ENCODE measurements at places on chromosomes 2 and 18.

GRCh38 chr2:2050446-2050845 is 280.6 kb downstream of the MYT1L start:
- DNase-seq, result no peak

DNA sequence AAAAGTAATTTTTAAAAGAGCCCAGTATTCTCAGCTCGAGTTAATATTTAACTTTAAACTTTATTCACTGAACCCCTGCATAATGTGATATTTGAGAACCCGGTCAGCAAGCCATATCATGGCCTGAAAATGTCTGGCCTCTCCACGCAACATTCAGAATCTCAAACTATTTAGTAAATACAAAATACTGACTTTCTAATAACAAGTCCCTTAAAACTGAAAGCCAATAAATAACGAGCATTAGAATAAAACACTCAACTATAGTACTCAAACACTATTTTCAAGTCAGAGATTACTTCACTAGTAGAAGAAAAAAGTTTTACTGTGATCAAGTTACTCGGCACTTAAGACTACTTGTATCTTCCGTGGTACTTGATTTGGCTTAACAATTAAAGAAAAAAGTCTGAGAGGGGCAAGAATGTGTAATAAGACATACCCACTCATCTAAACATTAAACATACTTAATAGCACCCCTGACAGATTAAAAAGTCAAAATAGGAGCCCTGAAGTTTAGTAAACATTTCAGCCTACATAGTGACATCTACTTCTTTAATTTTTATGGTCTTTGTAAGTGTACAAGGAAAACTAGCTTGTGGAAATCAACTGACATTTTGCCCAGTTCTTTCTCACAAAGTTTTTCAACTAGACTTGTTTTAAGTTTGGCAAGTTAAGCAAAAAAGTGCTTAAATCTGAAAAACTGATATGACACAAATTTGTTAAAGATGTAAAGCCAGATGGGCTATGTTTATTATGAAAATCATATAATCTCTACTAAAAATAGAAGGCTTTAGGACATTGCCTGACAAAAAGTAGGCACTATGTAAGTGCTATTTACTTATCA is 38.2 kb downstream of the RTN4 start:
- DNase-seq, result no peak

DNA sequence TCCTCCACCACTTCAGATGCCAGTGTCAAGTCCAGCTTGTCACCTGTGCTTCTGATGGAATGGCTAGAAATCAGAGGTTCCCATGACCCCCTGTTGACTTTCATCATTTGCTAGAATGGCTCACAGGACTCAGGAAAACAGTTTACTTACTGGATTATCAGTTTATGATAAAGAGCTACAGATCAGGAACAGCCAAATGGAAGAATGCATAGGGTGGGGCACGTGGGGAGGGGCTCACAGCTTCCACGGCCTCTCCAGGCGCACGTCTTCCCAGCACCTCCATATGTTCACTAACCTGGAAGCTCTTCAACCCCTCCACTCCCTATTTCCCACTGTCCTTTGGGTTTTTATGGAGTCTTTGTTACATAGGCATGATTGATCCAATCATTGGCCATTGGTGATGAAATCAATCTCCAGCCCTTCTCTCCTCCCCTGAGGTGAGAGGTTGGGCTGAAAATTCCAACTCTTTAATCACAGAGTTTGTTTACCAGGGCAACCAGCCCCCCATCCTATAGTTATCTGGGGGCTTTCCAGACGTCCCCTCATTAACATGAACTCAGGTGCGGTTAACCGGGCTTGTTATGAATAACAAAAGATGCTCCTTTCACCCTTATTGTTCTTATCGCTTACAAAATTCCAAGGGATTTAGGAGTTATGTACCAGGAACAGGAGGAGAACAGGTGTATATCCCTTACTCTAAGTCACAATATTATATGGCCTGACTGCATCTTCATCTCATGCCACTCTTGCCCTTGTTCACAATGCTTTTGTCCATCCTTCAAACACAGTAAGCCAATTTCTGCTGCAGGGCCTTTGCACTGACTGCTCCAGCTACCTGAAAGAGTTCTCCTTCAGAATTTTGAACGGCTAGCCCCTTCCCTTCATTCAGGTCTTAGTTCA is 35.2 kb downstream of the ANXA4 start:
- DNase-seq, result no peak

- no peak for DNase-seq
These were observed 387.2 kb downstream of the SOX11 start for GRCh38 chr2:6079405-6079804.

DNA sequence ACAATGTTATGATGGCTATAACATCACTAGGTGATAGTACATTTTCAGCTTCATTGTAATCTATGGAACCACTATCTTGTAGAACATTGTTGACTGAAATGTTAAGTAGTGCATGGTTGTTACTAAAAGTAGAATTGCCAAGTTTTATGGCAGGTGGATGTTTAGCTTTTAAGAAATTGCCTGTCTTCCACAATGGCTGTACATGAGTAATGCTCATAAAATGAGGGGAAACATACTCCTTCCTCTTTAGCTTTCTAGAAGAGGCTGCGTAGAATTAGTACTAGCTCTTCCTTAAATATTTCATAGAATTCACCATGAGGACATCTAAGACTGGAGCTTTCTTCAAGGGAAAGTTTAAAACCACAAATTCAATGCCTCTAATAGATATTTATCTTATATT is 161.0 kb downstream of the TPGS2 start:
- no peak for DNase-seq

- DNase-seq, result no peak
These were observed 144.7 kb downstream of the CAPN13 start for GRCh38 chr2:30662268-30663131.

DNA sequence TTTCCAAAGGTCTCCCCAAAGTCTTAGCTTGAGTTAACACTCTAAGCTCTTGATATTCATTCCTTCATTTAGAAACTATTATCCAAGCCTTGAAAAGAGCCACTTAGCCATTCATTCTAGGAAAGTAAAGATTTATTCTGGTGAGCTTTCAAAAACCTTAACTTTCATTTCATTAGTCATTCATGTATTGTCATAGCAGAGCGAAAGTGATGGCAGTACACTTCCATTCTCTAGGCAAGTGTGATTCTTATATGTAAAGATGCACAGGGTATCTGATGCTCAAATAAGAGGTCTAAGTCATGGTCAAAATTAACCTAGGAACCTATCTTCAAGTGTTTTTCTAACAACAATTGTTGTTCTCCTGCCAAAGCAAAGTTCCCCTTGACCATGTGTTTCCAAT is 553.0 kb upstream of the FANCL start:
- no peak for DNase-seq

DNA sequence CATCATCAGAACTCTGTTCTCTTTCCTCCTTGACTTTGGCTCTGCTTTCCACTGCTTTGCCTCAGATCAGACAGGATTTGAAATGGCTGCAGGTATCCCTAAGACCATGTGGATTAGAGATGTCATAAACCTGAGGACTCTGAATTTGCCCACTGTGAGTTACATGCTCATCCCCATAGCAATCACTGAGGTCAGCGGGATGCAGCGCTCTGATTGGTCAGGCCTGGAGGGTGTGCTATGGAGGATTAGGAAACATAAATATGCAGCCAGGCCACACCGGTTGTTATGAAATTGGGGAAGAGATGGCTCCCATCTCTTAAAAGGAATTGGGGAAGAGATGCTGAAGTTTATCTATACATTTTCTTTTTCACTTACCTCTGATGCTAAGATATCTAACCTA is 73.7 kb upstream of the DNAJC10 start:
- DNase-seq, result no peak

DNA sequence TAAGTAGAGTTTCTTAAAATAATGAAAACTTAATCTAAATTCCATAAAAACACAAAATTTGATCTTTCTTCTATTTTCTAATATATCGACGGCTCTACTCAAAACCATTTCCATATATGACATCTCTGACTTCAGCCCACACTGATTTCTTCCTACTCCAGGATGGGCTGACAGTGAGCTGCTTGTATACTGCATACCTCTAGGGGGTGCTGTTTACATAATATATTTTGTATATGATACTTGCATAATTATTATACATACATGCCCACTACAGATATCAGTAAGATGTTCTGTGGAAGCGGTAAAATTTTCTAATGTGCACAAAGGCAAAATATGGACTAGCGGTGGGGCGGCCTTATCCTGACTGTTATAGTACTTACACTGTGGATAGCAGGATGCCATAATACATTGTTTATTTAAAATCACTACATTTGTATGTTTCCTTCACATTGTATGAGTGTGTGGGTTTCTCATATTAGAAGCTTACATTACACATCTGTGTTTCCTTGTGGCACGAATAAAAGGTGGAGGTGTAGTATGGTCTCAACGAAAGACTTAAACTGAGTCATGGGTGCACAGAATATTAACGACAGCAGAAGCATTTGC is 66.1 kb upstream of the NXPH2 start:
- DNase-seq, result no peak

GRCh38 chr2:48607307-48608014 is 10.2 kb upstream of the GTF2A1L start:
- DNase-seq, result no peak

DNA sequence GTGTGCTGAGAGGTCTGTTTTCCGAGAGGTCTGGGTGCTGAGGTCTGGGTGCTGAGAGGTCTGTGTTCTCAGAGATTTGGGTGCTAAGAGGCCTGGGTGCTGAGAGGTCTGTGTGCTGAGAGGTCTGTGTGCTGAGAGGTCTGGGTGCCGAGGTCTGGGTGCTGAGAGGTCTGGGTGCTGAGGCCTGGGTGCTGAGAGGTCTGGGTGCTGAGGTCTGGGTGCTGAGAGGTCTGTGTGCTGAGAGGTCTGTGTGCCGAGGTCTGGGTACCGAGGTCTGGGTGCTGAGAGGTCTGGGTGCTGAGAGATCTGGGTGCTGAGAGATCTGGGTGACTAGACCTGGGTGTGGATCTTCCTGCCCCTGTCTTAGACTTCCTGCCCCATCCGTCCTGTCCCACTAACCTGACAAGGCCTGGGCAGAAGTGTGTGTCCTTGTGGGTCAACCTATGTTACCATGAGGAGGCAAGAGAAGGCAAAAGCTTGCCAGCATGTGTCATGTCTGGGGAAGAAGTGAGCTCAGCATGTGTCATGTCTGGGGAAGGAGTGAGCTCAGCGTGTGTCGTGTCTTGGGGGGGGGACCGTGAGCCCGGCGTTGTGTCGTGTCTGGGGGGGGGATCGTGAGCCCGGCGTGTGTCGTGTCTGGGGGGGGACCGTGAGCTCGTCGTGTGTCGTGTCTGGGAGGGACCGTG is 69.3 kb downstream of the KCNG2 start:
- no peak for DNase-seq

DNA sequence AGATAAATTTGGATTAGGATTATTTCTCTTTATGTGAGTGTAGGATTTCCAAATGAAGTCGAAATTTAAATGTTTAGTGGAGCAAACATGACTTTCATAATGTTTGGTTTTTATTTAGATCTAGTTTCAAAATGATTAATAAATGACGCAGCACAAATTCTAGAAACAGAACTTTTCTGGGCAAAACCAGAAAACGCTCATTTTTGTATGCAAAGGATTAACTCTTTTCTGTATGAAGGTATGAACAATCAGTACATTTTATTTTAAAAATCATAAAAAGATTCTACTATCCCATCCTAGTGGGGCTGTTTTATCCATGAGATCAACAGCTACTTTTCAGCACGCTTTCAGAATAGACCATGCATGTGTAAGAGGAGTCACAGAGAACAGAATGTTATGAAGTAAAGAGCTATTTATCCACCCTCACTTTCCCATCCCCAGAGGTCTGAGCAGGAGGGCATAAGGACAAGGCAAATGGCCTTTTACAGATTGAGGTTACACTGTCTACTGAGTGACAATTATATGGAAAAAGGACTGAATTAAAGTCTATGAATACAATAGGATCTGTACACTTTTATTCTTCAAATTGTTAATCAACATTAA is 270.8 kb downstream of the ZEB2 start:
- DNase-seq, result no peak

GRCh38 chr2:96844405-96844808 is 586 bp upstream of the ANKRD23 start:
- DNase-seq, result no peak

DNA sequence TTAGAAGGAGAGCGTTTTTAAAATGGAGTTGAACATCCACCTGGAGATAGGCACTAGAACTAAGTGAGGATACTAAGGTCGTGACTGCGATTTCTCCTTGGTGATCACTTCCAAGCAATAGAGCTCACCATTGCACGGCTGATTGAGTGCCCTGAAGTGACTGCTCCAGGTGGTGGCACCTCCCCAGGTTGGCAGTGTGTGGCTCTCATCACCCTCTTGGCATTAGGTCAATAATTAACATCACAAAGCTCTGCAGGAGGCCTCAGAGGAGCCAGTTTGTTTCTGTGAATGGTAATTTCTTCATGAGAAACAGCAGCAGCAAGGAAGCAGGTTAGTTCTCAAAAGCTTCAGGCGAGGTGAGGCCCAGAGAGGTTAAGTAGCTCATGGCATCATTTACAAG is 259.6 kb downstream of the CLIP4 start:
- DNase-seq, result no peak

- no peak for DNase-seq
These were observed 97.9 kb upstream of the GPR45 start for GRCh38 chr2:105143467-105144151.

GRCh38 chr2:176979981-176980710 is 232.4 kb upstream of the HNRNPA3 start:
- no peak for DNase-seq

- no peak for DNase-seq
These were observed 14.5 kb upstream of the KIF1A start for GRCh38 chr2:240834377-240834975.

DNA sequence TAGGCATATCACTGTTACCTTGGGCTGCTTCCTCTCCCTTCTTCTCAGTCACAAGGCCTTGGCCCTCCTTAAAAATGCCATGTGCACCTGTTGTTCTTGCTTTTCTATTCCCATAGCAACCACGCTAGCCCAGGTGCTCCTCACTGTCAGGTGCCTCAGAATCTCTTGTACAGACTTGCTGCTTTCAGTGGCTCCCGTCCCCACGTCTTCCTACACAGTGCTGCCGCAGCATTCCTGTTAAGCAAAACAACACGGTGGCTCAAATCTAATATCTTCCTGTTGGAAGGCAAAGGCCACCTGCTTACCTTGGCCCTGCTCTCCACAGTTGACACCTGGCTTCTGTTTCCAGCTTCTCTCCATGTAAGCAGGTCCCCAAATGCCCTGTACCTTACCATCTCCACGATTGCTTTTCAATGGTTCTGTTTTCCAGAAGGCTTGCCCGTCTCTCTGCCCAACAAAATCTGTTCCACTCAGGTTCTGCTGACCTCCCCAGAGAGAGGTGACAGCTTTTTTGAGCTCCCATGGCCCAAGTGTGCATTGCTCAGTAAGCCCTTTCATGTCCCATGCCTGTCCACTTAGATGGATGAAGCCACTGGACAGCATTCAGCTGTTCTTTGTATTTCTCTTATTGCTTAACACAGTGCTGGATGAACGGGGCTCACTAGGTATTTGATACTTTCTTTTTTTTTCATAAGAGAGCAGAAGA is 240.4 kb downstream of the PRKCE start:
- no peak for DNase-seq

DNA sequence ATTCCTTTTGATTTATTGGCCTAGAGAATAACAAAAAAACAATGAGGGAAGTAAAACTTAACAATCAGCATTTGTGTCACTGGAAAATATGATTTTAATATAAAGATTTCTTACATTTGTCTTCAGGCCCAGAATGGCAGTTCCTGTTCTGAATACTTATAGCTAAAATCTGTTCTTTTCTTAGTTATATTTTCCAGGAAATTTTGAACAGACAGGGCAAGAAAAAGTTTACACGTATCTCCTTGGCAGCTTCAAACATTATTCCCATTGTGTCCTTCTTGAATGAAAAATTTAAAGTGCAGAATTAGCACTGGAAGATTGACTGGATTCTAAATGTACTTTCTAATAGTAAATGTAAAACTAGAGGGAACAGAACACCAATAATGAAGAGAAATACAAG is 1454.0 kb upstream of the PIK3C3 start:
- no peak for DNase-seq

Measured in mesenteric fat pad (tissue), 1 donor.